Effector CD8-positive, alpha-beta T cell (primary cell): ENCODE measurements at places on chromosomes 13 and 19.
A peak's percentile ranks its signal among the peaks of the same experiment; 100 is the strongest.

DNA sequence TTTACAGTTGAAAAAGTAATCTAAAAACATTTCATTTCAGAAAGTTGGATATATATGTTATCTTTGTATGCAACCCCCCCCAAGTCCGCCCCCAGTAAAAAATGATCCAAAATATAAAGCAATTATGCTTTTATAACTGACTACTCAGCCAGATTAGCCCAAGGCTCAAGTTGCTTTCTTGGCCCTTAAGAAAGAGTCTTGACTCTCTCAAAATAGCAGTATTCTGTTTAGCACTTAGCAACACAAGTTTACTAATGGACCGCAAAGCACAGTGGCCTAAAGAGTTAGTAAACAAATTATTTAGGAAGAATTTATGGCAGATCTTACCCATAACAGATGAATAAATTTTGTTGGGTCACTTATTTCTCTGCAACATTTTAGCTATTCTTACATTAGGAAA lies 86.9 kb downstream of the ELF1 start:
- DNase-seq: no peak

DNA sequence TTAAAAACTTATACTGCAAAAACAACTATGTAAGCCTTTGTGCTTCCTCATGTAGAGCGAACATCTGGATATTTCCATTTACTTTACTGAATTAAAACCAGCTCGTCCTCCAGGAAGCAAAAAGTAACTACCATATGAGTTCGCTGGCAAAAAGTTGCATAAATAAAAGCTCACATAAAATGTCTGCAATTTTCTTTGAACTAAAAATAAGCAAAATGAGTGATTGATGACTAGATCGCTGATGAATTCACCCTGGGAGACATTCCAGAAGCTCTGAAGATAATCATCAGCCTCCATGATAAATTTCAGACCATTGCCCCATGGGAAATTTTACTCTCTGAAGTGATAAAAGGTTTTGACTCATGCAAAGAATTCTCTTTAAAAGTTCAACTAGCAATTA lies 67.3 kb upstream of the SACS start:
- DNase-seq: no peak

DNA sequence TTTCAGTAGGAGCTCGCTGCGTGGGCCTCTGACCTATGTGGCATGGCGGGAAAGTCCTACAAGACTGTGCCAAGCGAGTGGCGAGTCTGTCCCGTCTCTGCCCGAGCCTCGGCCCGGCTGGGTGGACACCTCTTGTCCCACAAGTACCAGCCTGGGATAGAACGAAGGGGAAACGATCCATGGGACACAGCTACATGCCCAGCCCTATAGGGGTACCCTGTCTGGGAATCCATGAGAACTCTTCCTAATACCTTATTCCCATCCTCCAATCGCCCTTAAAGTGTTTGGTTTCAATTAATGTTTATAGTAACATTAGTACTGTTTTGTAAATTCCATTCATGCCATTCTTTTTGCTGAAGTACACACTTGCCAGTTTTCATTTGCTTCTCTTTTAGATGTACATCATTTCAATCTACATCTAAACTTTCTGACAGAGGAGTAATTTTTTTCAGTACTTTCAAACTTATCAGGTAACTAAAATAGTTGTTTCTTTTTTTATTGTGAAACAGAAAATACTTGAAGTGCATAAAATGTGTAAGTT lies 667 bp upstream of the ZNF790 start:
- DNase-seq: no peak

DNA sequence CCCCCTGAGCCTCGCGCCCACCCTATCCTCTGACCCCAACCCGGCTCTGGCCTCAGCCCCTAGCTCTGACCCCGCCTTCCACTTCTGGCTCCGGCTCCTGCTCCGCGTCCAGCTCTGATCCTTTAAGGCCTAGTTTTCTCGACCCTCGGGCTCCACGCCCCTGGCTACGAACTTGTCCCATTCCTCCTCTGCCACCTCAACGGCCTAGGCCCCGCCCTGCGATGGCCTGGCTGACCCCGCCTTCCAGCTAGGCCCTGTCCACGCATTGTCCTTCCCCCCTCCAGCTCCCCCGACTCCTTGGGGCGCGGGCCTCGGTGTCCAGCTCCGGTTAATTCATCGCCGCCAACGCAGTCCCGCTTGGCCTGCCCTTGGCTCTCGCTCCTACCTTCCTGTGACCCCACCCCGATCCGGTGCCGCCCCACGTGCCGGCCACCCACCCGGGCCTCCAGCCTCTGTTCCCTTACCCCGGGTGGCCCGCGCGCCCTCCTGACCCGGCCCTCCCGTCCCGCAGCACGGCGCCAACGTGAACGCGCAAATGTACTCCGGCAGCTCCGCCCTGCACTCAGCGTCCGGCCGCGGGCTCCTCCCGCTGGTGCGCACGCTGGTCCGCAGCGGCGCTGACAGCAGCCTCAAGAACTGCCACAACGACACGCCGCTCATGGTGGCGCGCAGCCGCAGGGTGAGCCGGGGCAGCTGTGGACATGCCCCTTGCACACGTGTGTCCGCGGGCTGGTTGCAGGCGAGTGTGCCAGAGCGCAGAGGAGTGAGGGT lies 9.4 kb downstream of the BCL3 start:
- no peak for DNase-seq

DNA sequence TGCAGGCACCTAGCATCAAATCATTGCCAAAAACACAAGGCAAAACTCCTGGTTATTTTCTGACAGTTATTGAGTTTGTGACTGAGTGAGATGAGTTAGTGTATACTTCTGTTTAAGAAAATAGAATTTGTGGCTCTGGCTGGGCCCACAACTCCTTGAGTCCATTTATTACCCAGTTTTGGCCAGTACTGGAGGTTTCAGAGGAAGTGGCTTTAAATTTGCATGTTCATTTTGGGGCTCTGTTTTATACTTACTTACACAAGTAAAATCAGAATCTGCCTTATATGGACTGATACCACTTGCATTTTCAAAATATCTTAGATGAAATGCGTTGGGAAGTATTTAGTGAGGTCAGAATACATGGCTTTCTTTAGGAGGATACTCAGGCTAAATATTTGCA lies 29.0 kb downstream of the TNFSF11 start:
- no peak for DNase-seq

GRCh38 chr19:11494634-11495285 lies 10.9 kb downstream of the ZNF653 start:
- no peak for DNase-seq

DNA sequence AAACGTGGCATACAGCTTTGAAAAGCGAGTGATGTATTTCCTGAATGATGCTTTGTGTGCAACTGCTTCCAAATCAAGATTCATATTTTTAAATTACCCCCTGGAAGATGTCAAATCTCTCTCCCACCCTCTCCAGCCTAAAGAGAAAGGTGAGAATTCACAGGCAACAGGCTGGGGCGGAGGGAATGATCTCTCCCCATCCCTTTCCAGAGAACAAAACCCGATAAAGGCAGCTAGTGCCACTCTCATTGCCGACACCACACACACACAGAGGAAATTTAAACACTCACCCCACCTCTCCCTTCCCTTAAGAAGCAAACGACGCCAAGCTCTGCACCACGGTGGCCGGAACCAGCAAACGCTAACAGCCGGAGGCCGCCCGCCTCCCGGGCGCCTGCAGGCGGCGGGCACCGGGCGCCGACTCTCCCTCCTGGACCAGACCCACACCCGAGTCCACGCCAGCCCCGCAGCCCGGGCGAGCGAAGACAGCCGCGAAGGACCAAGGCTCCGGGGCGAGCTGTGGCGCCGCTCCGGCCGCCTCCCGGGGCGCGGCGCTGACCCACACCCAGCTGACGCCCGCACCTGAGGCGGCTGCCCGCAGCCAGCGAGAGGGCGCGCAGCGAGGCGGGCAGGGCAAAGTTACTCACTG lies 477 bp downstream of the LNX2 start:
- DNase-seq: peak; percentile 29

DNA sequence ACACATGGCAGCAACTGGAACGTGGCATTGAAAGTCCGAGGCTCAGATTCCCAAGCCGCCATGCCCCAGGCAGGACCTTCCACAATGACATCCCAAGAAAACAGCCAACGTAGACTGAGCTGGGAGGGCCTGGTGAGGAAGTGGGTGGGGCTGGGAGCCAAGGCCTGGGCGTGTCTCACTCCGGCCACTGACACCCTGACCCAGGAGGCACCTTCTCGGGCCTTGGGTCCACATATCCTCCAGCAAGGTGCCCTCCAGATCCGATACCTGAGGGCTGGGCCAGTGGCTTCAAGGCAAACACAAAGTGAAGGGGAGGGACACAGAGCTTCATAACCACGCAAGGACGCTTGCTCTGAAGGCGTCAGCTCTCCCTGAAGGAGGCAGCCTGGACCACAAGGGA lies 43.0 kb downstream of the RAB20 start:
- DNase-seq: no peak

DNA sequence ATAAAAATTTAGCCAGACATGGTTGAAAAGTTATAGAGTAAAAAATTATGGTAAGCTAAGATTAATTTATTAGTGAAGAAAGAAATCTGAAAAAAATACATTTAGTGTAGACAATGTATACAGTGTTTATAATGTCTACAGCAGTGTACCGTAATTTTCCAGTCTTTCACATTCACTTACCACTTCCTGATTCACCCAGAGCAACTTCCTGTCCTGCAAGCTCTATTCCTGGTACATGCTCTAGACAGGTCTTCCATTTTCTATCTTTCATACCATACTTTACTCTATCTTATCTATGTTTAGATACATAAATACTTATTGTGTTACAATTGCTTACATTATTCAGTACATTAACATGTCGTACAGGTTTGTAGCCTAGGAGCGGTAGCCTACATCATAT lies 1387.8 kb upstream of the ATXN8OS start:
- no peak for DNase-seq

DNA sequence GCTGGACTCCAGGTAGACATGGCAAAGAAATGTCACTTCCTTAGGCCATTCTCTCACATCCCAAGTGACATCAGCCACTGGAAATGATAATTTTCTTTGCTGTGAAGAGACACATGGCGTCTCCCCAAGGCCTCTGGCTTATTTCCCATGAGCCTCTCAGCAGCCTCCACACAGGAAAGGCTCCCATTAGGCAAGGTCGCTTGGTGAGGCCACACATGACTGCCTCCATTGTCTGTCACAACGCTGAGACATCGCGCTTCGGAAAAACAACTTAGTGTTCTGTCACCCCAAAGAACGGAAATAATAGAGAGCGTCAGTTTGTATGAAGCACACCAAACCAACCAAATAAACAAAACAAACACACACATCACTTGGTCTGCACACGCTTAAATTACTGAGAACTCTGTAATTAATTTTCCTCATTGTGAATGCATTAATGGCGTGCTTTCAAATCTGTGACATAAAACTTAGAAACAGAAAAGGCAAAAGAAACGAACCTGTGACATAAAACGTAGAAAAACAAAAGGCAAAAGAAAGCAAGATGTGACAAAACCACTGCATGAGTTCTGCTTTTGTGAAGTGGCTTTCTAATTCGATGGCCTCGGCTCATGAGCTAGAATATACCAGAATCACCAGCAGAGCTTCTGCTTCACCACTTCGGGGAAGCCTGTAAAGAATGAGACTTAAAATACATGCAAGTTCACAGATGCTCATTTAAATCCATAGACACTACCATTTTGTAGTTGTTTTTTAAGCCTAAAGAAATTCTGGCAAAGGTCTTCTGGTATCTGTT lies 404.2 kb upstream of the SGCG start:
- DNase-seq: no peak

GRCh38 chr19:52226652-52227051 lies 36.8 kb downstream of the PPP2R1A start:
- DNase-seq: no peak

- DNase-seq: no peak
These were observed 22.0 kb downstream of the ITGBL1 start for GRCh38 chr13:101474419-101474957.

DNA sequence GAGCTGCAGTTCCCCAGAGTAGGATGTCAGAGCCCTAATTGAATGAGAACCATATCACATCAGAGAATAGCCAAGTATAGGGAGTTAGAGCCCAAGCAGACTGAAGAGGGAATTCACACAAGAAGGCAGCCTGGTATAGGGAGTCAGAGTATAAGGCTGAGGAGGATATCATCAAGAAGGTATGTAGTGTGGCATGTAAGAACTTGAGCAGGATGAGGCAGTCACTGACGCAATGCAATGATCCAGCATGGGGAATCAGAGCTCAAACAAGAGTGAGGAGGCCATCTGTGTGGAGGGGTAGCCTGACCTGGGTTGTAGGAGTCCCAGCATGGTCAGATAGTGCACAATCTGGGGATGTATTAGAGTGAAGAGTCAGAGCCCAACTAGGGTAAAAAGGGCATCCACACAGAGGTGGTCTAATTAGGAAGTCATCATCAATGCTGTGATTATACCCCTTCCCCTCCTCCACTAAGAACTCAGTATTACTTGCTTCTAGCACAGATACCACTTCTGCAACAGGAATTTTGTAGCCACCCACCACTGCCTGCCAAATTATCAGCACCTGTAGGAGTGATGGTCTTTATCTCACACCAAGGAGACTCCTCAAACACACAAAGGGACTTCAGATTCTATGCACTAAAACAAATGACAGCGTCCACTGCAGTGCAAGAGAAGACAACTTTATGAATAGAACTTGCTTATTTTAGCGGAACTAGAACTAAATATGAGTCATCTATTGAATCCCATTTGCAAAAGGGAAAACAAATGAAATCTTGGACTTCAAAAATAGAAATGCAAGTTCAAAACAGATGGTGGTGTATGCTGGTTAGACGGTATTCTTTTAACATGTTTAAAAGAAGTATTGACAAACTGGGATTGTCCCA lies 107.2 kb downstream of the FNDC3A start:
- no peak for DNase-seq

GRCh38 chr19:2808129-2808941 lies 11.3 kb upstream of the ZNF554 start:
- no peak for DNase-seq
